NCI-H1105 (cell line): ENCODE measurements at places on chromosomes 5 and 9.

DNA sequence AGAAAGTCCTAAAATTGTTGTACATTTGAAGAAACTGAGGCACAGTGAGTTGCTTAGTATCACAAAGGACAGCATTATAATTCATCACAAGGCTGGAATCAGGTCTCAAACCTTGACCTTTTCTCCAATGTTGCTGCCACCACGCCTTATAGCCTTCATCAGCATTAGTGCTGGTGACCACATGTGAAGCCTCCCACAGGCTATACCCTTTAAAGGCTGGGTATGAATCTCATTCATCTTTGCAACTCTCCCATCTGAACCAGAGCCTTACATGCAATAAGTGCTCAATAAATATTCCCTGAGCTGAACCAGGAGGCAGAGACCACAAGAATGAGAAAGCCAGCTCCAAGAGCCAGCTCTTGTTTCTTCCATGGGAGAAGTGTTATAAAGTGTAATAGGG, 104.7 kb downstream of the SPOCK1 start:
- no peak for DNase-seq

DNA sequence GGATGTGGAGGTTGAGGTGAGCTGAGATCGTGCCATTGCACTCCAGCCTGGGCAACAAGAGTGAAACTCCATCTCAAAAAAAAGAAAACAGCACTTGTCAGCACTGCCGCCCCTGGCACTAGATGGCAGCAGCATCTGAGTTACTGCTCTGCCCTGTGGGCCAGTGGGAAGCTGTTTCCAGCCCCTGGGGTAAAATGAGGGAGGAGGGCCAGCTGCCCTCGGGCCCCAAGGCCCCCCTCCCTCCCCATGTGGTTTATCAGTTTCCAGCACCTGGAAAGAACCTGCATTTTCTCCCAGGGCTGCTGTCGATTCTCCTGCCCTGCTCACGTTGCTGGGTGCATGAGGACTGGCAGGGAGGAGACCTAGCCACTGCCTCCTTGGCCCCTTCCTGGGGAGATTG, 13.2 kb upstream of the CEL start:
- no peak for DNase-seq

DNA sequence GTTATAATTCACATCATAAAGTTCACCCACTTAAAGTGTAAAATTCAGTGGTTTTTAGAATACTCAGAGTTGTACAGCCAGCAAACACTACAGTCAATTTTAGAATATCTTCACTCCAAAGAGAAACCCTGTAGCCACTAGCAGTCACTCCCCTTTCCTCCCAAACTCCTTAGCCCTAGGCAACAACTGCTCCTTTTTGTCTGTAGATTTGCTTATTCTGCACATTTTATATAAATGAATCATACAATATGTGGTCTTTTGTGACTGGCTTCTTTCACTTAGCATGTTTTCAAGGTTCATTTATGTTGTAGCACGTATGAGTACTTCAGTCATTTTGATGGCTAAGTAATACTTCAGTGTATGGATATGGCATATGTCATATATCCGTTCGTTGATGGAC, 38.7 kb downstream of the TGFBR1 start:
- no peak for DNase-seq

DNA sequence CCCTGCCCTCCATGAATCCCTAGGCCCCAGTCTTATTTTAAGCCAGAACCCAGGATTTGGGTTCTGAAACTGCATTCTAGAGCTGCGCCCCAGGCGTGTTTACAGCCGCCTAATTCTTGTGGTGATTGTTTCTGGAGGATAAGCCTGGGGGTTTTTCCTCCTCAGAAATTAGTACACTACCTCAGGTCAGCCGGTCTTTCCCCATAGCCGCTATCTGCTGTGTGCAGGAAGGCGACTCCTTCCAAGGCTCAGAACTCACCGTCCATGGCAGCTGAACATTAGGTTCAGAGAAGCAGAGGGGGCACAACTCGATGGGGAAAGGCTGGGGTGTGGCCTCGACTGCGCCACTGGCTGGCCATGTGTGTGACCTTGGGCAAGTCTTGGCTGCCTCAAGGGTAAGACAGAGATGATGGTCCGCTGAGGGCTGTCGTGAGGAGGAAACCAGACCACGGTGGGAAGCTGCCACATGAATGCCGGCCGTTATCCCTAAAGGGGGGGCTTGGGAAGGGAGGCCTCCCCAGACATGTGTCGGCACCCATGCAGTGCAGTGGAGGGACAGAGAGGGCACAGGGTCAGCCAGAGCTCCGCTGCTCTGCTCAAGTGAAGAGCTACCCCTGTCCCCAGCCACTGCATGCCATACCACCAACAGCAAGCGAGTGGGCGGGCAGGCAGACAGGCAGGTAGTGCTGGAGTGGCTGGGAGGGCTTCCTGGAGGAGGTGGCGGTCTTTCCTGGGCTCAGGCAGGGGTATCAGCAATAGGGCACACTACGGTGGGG, 28.9 kb downstream of the SHB start:
- DNase-seq: no peak

DNA sequence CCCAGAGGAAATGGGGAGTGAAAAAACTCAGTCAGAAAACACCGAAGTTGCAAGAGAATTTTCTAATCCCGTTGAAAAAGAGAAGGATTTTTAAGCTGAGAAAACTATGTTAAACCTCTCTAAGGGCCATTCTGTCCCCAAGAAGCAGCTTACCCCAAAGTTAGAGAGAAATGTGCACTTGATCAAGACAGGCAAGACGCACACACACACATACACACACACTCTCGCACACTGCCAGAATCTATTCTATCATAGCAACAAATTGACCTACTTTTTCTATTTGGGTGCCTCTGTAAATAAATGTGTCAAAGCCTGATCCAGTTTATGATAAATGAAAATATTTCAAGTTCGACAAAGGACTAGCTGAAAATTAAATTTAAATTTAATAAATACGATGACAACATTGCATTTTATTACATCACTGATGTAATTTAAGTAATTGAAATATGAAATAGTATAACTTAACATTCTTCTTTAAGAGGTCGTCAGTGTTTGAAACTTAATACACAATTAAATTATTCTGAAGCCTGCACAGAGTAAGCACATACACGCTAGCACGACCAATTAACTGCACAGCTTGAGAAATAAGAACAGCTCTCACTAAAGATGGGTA, 5.9 kb downstream of the NFIL3 start:
- no peak for DNase-seq

- DNase-seq: no peak
Measured at GRCh38 chr9:13487071-13487470, 207.6 kb upstream of the MPDZ start.

DNA sequence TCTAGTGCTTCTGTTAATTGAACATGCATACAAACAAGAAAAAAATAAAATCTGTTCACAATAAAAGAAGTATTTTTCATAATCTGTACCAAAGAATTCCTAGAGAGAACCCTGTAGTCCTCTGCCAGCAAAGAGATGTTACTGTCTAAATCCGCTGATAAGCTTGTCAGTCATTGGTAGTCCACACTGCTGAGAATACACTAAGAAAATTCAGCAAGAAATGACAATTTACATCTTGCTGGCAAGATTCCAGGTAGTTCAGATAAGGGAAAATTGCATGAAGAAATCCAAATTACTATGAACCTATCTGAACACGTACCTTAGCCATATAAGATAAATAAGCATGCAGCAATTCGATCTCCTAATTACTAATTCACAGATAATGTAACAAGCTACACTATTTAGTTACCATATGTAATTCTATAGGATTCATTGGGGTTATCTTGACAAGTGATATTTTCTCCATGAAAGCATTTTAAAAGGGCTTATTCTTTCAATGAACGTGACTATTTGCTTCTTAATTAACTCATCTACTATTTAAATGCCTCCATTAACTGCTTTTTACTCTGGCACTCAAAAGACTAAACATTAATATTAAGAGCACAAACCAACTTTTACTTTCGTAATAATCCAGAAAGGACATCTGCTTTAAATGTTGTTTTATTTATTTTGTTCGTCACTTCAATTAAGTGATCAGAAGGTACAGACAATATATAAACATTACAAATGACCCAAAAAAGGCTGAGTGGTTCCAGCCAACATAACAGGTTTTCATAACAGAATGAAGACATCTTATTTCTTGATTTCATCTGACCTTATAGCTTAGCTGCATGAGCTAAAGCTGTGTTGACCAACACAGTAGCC, 9.7 kb downstream of the MPDZ start:
- DNase-seq: no peak

- no peak for DNase-seq
Measured at GRCh38 chr9:106934442-106935238, 71.7 kb downstream of the ZNF462 start.

- DNase-seq: no peak
Measured at GRCh38 chr9:77981332-77981731, 50.3 kb downstream of the GNAQ start.

- DNase-seq: no peak
Measured at GRCh38 chr5:117713585-117714198, 1139.1 kb upstream of the SEMA6A start.

DNA sequence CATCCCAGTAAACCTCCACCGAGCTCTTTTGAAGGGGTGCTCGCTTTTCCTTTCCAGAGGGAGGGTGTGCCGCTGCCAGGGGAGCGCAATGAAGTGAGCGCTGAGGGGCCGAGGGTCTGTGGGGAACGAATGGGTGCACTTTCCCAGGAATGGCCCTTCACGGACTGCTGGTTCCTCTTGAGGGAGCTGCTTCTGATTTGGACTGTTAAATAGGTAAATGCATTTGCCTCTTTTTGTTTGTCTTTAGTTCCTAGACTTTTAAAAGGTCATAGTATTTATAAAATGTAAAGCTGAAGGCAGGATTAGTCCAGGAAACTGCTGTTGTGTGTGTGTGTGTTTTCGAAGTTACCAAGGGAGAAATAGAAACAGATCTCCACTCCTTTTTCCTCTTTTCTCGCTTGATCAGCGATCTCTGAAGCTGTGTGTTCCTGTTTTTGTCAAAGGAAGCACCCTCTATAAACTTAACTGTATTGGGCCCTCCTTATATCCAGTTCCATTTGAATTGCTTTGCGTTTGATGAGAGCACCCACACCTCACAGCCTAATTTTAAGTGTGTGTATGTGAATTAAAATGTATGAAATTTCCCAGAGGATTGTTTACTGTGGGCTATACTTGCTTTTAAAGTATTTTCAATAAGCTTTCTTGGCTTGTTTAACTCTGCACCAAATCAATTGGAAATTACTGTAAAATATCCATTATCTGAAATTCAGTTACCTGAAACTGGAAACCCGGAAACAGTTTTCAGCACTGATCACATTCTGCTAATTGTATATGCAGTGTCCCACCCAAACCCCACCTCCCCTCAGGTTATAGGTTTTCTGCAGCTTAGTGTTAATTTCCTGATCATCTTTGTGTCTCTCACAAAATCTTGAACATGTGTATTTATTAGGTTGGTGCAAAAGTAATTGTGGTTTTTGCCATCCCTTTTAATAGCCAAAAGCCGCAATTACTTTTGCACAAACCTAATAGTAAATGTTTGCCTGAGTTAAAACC, 966 bp downstream of the SNX2 start:
- no peak for DNase-seq

GRCh38 chr5:89303033-89303480, 420.1 kb upstream of the MEF2C start:
- no peak for DNase-seq

DNA sequence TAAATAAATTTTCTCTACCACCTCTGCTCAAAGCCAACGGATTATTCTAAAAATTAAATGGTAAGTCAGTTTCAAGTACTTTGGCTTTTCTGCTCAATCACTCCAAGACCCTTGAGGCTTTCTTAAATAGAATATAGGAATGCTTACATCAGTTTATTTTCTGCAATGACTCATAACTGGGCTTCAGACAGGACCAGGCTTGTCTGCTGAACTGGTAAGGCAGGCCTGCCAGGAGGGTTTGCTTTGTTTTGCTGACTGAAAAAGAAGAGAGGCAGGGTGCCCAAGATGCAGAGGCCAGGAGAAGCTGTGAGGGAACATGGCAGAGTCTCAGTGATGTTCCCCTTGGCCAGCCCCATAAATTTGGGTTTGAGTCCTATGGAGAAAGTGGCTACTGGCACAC, 60.3 kb upstream of the EPB41L4A start:
- no peak for DNase-seq

DNA sequence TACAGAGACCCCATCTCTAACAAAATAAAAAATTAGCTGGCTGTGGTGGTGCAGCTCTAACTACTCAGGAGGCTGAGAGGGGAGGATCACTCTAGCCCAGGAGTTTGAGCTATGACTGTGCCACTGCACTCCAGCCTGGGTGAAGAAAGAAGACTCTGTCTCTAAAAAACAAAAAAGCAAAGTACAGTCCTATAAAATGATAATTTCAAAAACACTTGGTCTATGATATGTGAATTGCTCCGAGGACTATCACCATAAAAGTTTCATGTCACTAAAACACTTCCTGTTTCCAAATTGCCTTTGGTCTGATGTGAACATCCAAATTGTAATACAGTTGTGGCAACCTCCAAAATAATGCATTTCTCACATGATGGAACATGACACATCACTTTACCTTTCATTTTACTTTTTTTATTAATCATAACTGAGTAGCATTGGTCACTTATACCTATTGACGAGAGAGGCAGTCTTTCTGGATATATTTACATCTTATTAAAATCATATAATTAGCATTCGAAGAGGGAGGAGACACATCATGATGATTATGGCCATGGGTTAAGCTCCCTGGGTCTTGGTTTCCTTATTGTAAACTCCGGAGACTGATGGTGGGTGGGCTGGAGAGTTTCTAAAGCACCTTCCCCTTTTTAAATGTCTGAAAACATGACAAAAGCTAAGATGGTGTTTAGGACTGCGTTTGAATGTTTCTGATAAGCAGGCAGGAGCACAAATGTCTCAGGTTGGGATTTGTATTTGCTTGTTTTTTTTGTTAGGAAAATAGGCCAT, 25.8 kb upstream of the CD180 start:
- DNase-seq: no peak

GRCh38 chr9:126397056-126397455, 70.4 kb downstream of the MVB12B start:
- no peak for DNase-seq

DNA sequence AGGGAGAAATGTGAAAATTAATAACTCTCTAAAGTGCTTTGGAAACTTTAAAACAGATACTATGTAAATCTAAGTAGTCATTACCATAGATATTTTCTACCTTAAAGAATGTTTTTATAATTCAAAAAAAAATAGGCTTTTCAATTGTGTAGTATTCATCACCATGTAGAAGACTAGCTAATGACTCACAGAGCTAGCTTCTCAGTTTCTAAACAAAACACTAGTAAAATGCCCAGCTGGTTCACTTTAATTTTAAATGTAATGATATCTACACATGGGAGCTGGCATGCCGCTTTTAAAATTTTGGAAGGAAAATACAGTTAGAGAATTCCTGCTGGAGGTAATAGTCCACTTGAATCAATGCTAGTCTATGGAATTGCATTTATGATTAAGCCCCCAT, 509.8 kb downstream of the CSNK1G3 start:
- DNase-seq: no peak

- no peak for DNase-seq
Measured at GRCh38 chr9:108835831-108836230, 20.0 kb downstream of the ACTL7B start.

DNA sequence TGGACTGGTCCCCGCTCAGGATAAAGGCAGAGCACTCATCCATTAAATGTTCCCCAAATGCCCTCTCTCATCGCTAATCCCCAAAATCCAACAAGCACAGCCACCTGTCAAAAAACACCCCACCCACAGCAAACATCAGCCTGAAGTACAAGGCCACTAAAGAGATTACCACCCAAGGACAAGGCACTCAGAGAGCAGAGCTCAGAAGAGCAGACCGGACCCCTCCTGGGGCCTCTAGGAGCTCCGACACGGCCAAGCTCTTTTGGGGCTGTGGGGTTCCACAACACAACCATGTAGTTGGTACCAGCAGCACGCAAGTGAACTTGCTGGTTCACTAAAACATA, 9.8 kb downstream of the VDAC1 start:
- no peak for DNase-seq

GRCh38 chr5:89595056-89595455, 712.1 kb upstream of the MEF2C start:
- no peak for DNase-seq

- DNase-seq: no peak
Measured at GRCh38 chr9:84146893-84147710, 166.5 kb downstream of the RMI1 start.
